ENCODE measurements at places on chromosomes 6 and 20. TPM values are rescaled to one million over a fixed set of nuclear protein-coding genes. Genes with fewer than 3 reads are reported as not detected.
A peak's percentile ranks its signal among the peaks of the same experiment; 100 is the strongest.

DNA sequence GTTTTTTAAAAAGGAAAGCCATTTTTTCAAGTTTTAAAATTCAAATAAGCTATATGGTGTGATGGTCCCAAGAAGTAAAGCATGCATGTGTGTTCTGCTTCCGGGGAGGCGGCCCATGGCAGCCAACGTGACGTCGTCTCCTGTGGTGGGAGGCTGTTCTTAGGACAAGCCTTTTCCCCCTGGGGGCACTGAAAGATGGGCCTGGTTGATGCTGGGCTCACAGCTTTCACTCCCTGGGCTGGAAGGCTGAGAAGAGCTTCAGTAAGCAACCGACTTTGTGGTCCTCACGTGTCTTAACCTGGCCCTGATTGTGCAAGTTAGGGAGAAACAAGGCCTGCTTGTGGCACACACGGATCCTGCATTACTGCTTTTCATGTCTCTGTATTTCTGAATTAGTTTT lies 84.1 kb downstream of the SMOC2 start:
- DNase-seq, result no peak

Gene HSPA1L
- 7.1 TPM for total RNA-seq

DNA sequence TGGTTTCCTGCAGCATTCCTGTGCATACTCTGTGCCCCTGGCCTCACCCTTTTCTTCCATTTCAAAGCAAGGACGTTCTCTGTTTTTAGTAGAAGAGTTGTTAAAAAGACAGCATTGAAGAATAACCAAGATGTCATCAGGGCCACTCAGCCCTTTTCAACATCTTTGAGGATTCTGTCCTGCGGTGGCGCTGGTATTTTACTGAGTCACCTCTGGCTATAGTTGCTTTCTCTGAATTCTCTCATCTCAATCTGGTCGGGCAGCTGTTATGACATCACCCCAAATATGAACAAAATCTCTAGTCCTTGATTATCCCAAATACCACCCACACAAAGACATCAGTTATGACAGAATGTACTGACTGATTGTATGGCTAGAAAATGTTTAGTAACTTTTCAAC lies 204.2 kb downstream of the GRIK2 start:
- DNase-seq, result no peak

DNA sequence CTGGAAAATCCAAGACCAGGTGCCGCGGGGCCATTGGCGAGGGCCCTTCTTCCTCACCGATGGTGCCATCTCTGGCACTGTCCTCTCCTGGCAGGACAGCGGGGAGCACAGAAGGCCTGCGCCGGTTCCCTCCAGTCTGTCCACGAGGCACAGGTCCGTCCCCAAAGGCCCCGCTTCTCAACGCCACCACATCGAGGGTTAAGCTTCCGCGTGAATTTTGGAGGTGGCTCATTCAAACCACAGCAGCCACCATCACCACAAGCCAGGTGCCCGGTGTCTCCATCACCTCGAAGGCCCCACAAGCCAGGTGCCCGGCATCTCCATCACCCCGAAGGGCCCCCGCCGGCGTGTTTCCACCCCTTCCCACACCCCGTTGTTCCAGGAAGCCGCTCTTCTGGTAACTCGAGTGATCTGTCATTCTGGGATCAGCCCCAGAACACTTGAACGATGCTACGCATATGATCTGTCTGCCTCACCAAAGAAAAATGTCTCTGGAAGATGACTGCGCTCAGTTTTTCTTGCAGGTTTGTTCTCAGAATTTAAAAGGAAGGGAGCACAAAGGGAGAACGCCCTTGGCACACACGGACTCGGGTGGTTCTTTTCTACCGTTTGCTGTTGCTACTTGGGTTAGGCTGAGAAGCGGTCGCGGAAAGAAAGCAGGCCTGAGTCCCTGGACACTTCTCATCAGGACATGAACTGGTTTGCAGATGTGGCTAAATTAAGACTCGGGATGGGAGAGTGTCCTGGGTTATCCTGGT lies 9.9 kb upstream of the KIF25 start:
- DNase-seq, result no peak

DNA sequence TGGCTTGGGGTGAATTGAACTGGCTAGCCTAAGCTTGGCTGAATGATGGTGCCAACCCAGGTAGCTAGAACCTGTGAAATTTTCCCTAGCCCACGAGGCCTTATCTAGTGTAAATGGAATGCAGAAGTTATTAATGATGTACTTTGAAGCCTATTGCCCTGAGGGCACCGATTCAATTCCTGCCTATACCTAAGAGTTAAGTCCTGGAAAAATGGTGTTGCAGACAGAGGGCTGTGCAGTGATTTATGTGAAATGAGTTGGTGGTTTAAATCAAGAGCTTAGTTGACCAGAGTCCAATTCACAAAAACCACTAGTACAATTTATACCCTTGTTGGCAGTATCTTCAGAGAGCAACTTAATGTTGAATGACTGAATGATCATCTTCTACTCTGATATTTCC lies 373.8 kb upstream of the JAG1 start:
- no peak for DNase-seq

Gene TREML4
- not detected for total RNA-seq

- no peak for DNase-seq
These were observed 4.6 kb downstream of the ZFAND3 start for GRCh38 chr6:37824170-37824569.

- no peak for DNase-seq
These were observed 1.2 kb upstream of the PHACTR2 start for GRCh38 chr6:143676437-143677045.

GRCh38 chr6:118968416-118968815 lies 33.5 kb upstream of the MCM9 start:
- no peak for DNase-seq

Gene PLEKHG1
- total RNA-seq, result 3.8 TPM

GRCh38 chr20:49566401-49567364 lies 1.3 kb downstream of the PTGIS start:
- DNase-seq, result no peak

- DNase-seq, result no peak
These were observed 790 bp downstream of the NEDD9 start for GRCh38 chr6:11231564-11232192.

GRCh38 chr20:55095745-55096400 lies 620.5 kb downstream of the DOK5 start:
- no peak for DNase-seq

Gene PBOV1
- not detected for total RNA-seq

Gene RGS17
- total RNA-seq, result not detected

Gene SLC35D3
- not detected for total RNA-seq

- DNase-seq, result no peak
These were observed 30.8 kb upstream of the SCRT2 start for GRCh38 chr20:706366-706885.

Gene HEY2
- total RNA-seq, result 5.9 TPM

- DNase-seq, result no peak
These were observed 8.9 kb upstream of the DDR1 start for GRCh38 chr6:30875244-30876038.

- no peak for DNase-seq
These were observed 178.6 kb downstream of the PDE7B start for GRCh38 chr6:136030131-136030530.

Gene COL20A1
- total RNA-seq, result not detected

Gene BMP7
- total RNA-seq, result not detected

Gene BHLHE23
- total RNA-seq, result not detected

GRCh38 chr6:48281217-48281616 lies 170.2 kb upstream of the PTCHD4 start:
- no peak for DNase-seq

- DNase-seq, result peak; percentile 13
These were observed 27.5 kb upstream of the AGPAT4 start for GRCh38 chr6:161301338-161301737.

DNA sequence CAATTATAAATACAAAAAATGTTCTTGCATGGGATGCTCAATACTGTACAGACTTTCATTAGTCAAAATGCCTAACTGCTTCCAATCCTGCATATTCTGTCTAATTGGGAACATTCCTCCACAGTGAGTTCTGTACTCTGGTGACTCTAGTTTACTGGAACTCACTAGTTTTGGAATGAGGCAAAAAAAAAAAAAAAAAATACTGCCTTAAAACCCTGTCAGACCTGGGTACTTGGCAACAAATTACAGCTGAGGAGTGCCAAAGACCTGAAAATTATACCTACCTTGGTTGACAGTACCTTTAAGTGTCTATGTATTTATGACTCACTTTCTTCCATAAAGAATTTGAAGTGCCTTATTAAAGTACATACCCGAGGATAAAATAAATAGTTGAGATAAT lies 276.7 kb downstream of the FARS2 start:
- no peak for DNase-seq

GRCh38 chr6:110542311-110543024 lies 66.1 kb upstream of the SLC22A16 start:
- no peak for DNase-seq

DNA sequence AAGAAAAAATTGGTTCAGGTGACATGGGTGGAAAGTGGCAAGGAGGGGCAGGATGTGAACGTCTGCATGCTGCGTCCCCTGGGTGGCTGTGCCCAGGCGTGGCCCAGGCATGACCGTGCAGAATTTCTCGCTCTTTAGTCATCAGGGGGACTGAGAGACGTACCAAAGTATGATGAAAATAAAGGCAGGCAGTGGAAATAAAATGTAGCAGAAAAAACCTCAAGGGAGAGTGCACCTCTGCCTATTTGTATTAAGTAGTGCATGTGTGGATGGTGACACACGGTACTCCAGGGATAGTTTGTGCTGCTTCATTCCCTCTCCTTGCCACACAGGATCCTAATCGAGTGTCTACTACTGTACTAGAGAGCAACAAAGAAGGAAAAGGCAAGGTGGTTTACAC lies 81.1 kb downstream of the ATP9A start:
- DNase-seq, result no peak

GRCh38 chr20:13772529-13772928 lies 12.2 kb downstream of the ESF1 start:
- no peak for DNase-seq

- DNase-seq, result no peak
These were observed 19.5 kb downstream of the TMEM151B start for GRCh38 chr6:44289726-44290260.

DNA sequence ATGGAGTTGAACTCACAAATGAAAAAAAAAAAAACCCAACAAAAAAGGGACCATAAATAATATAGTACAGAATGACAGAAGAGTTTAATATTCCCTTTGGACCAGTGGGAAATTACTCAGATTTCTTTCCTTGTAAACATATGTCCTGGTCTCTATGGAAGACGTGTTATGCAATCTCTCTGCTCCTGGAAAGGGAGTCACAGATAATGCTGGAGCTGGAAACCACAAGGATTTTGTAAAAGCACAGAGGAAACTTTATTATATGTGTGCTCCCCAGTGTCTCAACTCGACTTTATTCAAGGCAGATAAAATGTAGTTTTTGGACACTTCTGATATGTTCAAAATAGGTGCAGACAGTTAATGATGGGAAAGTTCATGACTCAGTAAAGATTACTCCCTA lies 88.1 kb upstream of the ZFP64 start:
- DNase-seq, result no peak

DNA sequence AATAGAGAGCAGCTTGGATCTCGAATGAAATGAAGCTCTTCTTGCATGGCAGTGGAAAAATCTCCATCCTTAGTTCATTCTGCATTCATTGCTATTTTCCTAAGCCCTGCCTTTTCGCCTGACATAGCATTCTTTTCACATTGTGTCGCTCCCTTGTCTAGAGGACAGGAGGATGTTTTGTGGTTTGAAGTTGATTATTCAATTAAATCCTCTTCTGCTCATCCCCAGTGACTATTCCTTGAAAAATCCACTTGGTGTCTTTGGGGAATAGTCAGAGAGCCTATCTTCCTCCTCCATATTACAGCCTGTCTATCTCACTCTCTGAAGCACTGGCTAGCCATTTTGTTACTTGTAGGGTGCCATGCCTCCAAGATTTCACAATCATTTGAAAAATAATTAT lies 161.2 kb downstream of the KLHL32 start:
- DNase-seq, result no peak

DNA sequence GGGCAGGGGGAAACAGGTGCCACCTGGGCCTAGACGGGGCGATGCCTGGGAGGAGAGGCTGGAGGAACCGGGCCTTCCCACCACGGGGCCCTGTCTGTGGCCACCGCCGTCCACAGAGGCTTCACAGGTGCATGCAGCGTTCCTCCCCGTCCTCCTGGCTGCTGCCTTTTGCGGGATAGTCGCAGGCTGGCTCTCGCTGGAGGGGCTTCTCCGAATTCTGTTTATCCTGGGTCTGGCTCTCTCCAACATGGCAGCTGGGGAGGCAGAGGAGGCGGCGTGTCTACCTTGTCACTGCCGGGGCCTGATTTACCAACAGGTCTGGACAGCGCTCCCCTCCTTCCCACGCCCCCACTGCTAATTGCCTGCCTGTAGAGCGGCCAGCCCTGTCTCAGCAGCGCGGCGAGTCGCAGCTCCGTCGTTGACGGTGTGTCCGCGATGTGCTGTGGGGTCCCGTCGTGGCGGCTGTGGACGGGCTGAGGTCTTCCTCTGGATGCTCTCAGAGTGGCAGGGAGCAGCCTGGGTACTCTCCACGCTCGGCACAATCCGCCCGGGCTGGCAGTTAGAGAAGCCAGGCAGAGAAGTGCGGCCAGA lies 262.9 kb downstream of the TAF4 start:
- no peak for DNase-seq

- peak; percentile 54 for DNase-seq
These were observed 26.4 kb upstream of the PTGIS start for GRCh38 chr20:49594143-49594930.

Measured in gastrocnemius medialis (tissue), 4 donors.